ENCODE measurements at places on chromosomes 1 and 21.

GRCh38 chr1:150564051-150564991 lies 15.1 kb downstream of the MCL1 start:
- no peak for DNase-seq

GRCh38 chr1:62307446-62307845 lies 11.8 kb downstream of the KANK4 start:
- DNase-seq: no peak

DNA sequence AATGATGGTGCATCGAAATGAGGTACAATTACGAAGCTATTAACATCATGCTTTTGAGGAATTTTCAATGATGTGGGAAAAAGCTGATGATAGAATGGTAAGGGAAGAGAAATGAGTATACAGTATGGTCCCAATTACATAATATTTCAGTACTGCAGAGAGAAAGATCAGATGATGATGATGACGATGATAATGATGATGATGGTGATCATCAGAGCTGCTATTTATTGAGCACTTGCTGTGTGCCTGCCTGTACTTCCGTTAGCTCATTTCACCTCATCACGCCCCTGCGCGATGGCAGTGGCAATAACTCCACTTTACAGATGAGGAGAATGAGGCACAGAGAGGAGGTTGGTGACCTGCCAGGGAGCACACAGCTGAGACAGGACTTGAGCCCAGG lies 620.8 kb downstream of the MATN1 start:
- no peak for DNase-seq

- DNase-seq: no peak
These were observed 28.5 kb upstream of the LCE5A start for GRCh38 chr1:152481869-152482664.

- no peak for DNase-seq
These were observed 45.7 kb upstream of the ETV3 start for GRCh38 chr1:157183870-157184269.

GRCh38 chr1:33429856-33430691 lies 821 bp downstream of the PHC2 start:
- peak; percentile 20 for DNase-seq

DNA sequence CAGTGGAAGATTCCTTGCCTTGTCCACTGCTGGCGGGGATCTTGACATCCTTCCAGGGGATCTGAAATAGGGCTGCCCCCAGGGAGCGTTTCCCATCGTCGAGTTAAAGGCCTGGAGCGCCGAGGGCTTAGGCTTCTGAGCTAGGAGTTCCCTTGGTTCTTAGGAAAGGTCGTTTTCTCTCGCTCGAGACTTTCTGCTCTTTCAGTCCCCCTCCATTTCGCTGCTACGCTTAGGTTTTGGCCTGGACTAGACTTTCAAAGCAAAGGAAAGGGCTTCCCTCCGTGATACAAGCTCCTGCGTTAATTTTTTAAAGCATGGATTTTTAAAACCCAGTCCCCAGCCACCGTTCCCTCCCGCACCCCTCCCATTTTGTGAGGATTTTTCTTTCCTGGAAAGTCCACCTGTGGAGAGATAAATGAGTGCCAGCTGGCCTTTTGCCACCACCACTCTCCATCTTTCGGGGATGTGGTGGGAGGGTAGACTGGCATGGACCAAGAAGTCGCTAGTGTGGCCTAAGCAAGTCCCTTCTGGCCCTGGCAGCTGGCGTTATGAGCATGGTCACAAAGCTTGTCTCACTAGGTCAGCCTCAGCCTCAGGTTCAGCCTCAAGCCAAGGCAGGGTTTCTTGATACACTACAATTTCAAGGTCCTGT lies 9.2 kb downstream of the NR5A2 start:
- DNase-seq: no peak

DNA sequence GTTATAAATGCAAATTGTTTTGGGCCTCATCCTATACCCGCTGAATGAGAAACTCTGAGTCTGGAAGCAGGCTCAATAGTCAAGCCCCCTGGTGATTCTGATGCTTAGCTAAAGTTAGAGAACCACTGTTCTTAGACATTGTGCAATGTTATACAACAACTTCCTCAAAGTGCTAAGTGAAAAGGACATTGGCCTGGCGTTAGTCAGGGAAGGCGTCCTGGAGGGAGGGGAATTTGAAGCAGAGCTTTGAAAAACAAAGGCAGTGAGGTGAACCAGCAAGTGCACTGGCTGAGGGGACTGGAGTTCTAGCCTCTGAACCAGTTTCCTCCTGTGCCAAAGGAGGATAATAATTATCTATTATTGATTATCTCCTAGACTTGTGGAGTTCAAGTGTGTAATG lies 5.1 kb downstream of the CD1D start:
- no peak for DNase-seq

DNA sequence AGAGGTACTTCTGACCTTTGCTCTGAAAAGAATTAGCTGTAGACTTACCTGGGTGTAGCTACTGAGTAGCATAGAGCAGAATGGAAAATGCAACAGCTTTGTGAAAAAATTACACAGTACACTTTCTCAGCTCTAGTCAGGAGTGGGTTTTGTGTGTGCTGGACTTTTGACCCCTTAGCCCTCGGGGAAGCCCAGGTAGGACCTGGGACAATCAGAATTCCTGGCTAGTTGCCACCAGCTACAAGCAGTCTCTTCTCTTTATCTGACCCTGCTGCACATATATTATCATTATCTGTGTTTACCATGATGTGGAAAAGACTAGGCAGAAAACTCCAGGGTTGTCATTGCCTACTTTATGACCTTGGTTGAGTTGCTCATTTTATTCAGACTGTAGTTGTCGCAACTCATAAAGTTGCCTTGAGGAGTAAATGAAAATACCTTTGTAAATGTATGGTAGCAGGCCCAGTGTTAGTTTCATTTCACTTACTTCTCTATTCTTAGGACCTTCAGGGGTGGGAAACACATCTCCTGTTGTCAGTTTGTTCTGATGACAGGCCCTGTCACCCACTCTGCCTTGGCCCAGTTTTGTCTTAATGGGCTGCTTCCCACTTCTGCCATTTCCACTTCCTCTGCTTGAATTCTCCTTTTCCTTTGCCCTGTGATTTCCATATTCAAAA lies 5.4 kb downstream of the NEK7 start:
- no peak for DNase-seq

GRCh38 chr21:46189959-46190490 lies 5.8 kb upstream of the SPATC1L start:
- DNase-seq: no peak

GRCh38 chr1:198620951-198621824 lies 17.7 kb upstream of the PTPRC start:
- DNase-seq: no peak

- no peak for DNase-seq
These were observed 357.8 kb downstream of the SIPA1L2 start for GRCh38 chr1:232271991-232272589.

DNA sequence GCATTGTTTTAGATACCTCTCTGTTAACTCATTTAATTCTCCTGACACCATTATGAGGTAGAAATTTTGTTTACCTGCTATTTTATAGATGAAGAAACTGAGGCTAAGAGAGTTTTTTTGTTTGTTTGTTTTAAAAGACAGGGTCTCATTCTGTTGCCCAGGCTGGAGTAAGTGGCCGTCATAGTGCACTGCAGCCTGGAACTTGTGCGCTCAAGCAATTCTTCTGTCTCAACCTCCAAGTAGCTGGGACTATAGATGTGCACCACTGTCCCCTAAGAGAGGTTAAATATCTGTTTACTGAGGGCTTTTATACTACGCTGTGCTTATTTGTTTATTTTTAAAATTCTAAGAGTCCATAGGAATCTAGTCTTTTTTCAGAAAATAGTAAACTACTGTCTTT lies 43.7 kb upstream of the CACYBP start:
- no peak for DNase-seq

DNA sequence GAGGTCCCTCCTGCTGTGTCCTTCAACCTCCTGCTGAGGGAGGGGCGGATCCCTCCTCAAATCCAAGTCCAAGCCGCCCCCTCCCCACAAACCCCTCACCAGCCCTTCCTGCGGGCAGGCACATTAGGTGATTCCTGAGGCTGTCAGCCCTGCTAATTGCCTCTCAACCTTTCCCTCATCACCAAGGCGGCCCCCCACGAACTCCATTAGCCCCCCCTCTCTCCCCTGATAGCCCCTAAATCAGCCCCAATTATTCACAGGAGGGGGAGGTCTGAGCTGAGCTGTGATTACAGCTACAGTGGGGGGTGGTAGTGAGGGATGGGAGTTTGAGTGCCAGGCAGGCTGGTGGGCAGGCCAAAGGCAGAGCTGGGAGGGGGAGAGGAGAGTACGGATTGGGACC lies 5.8 kb upstream of the PEAR1 start:
- DNase-seq: no peak

GRCh38 chr1:119582801-119583200 lies 65.3 kb downstream of the ZNF697 start:
- DNase-seq: peak; percentile 21

- no peak for DNase-seq
These were observed 1.2 kb upstream of the NID1 start for GRCh38 chr1:236066054-236066453.

GRCh38 chr1:231931846-231932454 lies 305.4 kb downstream of the DISC1 start:
- no peak for DNase-seq

GRCh38 chr1:59136541-59137275 lies 160.2 kb upstream of the FGGY start:
- DNase-seq: no peak

DNA sequence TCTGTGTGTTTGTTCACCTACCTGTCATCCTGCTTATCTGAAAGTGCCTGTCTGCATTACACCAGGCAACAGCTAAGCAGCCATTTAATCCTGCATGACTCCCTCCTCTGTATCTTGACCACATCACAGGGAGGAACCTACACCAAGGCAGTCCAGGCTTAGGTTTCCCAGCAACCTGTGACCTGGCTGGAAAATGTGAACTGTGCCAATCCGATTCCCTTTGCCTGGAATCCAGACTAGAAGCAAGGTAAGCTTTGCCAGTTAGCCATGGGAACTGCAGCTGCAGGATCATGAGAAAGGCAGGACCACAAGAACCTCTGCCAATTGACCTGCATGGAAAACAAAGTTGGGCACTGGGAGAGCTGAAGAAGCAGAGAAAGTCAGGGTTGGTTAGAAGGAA lies 6.3 kb upstream of the ATP1B1 start:
- no peak for DNase-seq

- DNase-seq: peak; percentile 94
These were observed at the start of gene TMCO1 for GRCh38 chr1:165768513-165769394. TMCO1 (minus strand) TSS chr1:165768868; CDS start chr1:165768751, 117 bp downstream.

DNA sequence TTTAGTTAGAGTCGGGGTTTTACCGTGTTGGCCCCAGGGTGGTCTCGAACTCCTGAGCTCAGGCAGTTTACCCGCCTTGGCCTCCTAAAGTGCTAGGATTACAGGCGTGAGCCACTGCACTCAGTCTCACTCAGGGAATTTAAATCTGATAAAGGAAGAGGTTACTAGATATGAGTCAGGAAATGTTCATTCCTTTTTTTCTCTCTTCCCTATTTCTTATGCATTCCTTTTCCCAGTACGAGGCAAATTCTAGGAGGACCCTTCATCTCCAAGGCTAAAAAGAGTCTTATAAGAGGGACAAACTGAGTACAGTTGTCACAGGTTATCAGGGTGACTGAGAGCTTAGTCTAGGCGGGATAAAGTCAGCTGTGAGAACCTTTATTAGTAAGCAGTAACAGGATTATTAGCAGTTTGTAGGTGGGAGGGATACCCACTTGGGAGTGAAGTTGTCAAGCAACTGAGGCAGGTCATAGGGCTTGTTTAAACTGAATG lies 9.1 kb downstream of the MACF1 start:
- DNase-seq: no peak

- DNase-seq: no peak
These were observed 30.3 kb upstream of the PEX10 start for GRCh38 chr1:2442661-2443060.

DNA sequence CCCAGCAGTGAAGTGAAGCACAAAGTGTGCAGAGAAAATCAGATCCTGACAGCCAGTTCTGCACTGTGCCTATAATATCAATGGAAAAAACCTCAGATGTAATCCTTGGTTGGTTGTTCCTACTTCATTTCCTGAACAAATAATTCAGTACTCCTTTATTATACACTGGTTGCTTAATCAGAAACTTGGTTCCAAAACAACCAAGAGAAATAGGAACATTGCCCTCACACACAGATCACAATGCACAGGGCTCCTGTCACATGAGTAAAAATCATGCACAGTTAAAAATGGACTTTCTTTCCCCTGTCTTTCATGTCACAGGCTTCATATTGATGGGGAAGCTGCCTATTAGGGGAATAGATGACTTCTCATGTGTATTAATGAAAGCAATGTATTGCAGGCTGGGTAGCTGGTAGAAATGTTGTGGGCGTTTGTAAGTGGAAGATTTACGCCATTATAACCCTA lies 9.7 kb downstream of the DNASE2B start:
- no peak for DNase-seq

DNA sequence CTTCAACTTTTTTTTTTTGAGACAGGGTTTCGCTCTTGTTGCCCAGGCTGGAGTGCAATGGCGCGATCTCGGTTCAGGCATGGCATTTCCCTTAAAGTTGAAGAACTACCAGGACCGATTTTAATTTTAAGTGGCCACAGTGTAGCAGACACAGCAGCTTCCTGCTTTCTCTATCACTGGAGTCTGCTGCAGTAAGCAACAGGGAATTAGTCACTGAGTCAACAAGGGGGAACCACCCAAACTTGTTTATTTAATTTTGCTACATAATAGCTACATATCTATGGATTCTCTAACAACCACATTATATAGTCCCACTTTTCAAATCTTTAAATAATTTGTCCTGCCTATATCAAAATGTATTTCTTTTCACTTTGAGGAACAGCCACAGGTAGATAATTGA lies 12.5 kb upstream of the TNNI3K start:
- no peak for DNase-seq

GRCh38 chr1:97379387-97380075 lies 541.3 kb downstream of the DPYD start:
- no peak for DNase-seq

- DNase-seq: no peak
These were observed 9.7 kb downstream of the ADARB1 start for GRCh38 chr21:45084121-45084520.

- no peak for DNase-seq
These were observed 128.2 kb downstream of the GALNT2 start for GRCh38 chr1:230195199-230195598.

- no peak for DNase-seq
These were observed 34.7 kb downstream of the MEF2D start for GRCh38 chr1:156465747-156466365.

- DNase-seq: no peak
These were observed 3.8 kb downstream of the ACBD6 start for GRCh38 chr1:180498594-180498993.
